ENCODE measurements at places on chromosomes 5 and 9.

- no peak for DNase-seq
Observed at GRCh38 chr9:91431485-91431884, 7.9 kb upstream of the NFIL3 start.

DNA sequence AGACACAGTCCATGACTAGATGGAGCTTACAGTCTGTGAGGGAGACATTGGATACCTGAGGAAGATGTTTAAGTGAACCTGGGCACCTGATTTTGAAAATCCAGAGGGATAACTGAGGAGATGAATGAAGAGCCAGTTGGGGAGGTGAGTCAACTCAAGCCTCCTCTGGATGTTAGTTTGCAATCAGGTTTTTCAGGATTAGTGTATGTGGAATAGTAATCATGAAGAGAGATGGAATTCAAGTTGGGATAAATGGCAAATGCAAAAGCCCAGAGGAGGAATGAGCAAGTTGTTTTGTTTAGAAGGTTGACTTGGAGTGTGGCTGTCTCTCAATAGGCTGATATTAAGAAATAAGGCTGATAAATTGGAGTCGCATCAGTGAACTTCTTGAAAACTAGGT is 28.9 kb downstream of the PRDM6 start:
- DNase-seq = no peak

DNA sequence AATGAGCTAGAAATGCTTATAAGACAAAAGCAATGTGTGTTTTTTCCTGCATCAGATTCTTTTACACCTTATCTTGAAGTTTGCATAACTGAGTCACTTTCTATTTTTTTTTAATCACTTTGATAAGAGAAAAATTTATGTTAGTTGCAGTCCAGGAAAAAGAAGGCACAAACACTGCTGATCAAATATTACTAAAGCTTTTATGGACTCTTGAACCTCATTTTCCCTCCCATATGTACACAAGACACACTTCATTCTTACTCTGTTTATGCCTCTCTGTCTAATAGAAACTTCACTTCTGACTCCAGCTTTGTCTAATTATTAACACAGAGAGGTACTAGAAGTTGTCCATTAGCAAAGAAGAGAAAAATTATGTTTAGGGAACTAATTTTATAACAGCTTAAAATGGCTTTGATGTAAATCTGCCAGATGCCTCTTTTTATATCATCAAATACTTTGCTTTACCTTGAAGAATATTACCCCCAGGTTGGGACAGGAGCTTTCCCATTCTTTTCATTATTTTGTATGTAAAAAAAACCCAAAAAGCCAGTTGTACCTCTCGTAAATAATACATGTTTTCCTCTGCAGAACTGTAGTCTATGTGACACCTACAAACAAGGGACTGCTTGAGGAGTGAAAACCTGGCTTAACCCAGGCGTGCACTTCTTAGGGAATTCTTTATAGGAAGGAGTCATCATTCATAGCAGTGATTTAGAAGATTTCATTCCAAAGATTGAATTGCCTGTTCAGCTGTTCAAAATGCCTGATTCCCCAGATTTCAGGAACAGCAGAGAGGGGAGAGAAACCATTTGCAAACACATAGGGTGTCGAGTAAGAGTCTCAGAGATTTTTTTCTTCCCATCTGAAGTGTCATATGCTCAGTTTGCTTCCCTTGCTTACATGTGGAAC is 72.6 kb downstream of the DAPK1 start:
- no peak for DNase-seq

- no peak for DNase-seq
Observed at GRCh38 chr9:8649160-8649559, 849.6 kb upstream of the DMAC1 start.

DNA sequence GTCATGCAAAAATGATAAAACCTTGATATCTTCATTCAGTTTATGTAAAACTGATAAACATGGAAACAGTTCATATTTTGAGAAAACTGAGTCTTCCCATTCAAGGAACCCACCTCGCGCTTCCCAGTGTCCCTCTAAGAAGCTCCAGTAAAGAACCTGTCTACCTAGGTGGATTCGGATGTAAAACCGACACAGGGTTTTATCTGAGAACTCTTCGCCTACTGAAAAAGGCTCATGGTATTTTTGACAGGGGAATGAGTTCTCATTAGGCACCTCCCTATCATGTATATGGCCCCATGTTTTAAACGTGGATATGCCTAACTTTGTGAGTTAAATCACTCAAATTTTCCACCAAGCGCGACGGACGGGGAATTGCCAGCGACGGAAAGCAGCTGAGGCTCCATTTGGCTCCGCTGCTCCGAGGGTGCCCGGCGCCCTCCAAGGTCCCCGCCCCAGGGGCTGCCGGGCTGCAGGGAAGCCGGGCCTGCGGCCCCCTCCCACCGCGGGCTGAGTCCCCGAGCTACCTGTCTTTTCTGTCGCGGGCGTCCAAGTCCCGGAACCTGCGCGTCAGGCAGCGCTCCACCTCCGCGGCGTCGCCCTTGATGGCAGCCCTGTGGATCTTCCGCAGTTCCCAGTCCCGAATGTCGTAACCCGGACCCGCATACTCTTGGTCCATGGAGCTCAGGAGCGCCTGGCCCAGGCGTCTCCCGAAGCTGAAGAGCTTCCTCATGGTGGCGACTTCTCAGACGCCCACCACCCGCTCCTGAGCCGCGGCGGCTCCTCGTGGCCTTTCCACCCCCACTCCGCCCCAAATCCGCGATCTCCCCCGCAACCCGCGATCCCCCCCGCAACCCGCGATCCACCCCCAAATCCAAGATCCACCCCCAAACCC is 594 bp downstream of the ANKRD18A start:
- DNase-seq = peak; percentile 29

DNA sequence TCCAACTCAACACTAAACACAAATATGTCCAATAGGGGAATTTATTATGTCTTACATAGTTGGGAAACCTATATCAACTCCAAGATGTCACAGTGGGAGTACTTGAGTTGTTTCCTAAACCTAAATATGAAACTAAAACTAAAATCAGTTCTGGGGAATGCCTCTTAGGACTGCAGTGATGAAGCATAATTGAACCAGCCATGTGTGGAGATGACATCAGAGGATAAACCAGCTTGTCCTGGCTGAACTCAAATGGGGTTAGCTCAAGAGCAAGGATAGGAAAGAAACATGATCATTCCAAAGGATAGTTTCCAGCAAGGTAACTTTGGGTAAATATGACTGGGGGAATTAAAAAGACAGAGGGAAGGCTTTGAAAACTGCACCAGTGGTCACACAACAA is 88.9 kb upstream of the PLPPR1 start:
- DNase-seq = no peak

- no peak for DNase-seq
Observed at GRCh38 chr9:128323212-128323730, 632 bp downstream of the COQ4 start.

GRCh38 chr5:179322071-179323025 is 22.9 kb downstream of the ADAMTS2 start:
- no peak for DNase-seq

GRCh38 chr5:83494087-83494620 is 22.6 kb downstream of the VCAN start:
- no peak for DNase-seq

DNA sequence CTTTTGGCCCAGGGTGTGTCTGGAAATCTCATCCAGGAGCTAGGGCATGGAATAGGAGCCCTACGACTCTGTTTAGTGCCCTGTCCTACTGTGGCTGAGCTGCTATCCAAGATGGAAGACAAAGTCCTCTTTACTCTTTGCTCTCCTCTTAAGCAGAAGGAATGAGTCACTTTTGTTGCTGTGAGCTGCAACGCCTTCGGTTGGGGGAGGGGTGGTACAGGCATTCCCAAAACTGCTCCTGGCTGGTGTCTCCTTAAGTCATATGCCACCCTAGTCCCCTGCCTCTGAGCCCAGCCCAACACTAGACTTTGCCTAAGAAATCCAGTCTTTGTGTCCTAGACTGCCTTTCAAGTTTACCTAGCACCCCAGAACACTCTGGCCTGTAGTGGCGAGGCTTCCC is 99.9 kb downstream of the PRR16 start:
- no peak for DNase-seq

DNA sequence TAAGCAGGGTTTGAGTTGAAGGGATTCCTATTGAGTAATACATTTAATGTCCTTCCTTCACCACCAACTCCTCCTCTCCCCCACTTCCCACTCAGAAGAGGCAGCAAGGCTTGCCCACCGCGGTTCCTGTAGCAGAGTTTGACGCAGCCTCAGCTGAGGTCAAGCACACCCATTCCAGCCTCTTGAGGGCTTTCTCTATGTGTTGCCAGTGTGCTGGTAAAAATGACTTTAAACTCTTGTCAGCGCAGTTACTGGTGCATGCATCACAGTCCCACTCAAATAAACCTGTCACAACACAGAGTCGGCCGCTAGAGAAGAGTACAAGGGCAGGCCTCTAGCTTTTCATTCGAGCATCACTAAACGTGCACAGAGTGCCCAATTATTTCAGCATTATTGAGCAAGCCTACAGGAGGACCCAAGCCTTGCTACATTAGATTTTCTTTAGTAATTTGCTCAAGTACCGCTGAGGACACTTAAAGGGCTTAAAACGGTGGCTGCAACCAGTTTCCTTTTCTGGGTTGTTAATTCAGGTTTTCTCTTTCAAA is 79.6 kb downstream of the TLE4 start:
- DNase-seq = no peak

- no peak for DNase-seq
Observed at GRCh38 chr5:111142932-111143331, 50.8 kb downstream of the WDR36 start.

DNA sequence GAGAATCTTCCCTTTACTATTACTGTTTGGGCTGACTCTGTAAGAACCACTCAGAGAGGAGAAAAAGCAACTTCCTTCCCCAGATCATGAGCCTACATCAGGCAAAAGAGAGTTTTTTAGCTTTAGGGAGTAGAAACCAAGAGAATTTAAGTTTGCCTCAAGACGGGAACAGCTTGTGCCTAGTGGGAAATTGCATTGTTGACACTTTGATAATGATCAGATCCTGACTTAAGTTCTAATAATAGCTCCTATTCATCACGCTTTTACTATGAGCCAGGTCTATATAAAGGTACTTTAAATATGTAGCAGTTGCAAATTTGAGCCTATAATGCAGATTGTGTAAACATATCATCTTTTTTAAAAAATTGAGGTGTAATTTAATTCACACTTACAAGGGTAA is 298.2 kb downstream of the MAN2A1 start:
- no peak for DNase-seq

DNA sequence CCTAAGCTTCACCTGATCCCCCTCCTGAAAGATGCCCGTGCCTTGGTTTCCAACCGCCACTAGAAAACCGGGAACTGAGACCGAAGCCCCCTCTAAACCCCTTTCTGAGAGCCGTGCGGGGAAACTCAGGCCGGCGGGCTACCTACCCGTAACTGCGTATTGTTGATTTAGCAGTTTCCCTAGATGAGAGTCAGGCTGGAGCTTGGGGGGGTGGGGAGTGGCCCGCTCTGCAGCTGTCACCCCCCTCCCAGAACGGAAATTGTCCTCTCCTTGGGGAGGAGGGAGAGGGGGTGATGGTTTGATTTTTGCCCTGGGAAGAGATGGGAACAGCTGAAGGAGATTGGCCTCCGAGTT is 2.5 kb downstream of the CXXC5 start:
- DNase-seq = no peak

- no peak for DNase-seq
Observed at GRCh38 chr5:103243665-103244064, 14.9 kb upstream of the MACIR start.

DNA sequence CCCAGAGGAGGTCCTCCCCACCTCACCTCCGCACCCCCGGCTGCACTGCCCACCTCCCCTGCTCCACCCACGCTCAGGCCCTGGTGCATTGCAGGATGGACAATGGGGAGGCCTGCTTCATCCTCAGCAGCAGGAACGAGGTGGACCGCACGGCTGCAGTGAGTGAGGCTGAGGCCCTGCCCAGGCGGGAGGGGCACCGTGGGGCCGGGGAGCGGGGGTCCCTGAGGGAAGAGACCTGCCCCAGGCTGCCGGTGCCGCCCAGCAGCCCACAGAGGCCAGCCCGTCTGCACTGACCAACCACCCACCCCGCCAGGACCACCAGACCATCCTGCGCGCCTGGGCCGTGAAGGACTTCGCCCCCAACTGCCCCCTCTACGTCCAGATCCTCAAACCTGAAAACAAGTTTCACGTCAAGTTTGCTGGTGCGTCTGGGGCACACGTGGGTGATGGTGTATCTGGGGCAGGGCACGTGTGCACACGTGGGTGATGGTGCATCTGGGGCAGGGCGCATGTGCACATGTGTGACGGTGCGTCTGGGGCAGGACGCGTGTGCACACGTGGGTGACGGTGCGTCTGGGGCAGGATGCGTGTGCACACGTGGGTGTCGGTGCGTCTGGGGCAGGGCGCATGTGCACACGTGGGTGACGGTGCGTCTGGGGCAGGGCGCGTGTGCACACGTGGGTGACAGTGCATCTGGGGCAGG is 66.7 kb downstream of the KCNT1 start:
- no peak for DNase-seq

DNA sequence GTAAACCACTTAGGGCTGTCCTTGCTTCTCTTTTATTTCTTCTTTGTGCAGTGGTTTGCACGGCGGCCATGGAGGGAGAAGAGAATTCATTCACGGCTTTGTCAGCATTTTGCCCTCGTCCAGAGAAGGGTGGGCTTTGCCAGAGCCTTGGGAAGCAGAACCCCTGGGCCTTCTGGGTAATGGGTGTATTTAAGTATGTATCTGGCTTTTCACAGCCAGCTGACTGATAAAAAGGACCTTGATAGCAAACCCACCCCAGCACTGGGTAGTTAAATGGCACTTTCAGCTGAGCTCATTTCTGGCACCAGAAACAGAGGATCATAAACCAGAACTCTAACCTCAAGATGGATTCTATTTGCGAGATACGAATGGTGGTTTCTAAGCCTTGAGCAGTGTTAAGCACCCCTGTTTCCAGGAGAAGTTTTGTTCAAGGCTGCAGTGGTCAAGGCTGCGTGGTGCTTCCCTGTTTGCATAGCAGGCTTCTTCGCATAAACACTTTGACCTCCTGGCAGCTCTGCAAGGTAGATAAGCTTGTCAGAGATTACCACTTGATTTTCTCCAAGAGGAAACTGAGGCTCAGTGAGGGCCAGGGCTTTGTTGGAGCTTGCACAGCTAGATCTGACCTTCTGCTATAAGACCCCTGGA is 441.6 kb upstream of the KLF4 start:
- DNase-seq = no peak

DNA sequence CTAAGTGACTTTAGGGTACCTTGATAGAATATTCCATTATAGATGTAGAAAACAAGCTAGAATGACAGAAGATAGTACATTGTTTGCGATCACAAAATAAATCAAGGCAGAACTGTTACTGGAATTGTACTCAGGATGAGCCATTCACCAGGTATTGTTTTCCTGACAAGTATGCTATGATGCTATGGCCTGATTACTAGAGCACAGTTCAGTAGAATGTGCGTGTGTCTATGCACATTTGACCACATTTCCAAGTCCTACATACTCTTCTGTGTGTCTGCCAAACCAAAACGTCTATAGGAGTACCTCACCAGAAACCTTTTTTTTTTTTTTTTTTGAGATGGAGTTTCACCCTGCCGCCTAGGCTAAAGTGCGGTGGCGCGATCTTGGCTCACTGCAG is 43.3 kb upstream of the CDC42SE2 start:
- DNase-seq = no peak

GRCh38 chr5:113215401-113216060 is 219.3 kb downstream of the TSSK1B start:
- no peak for DNase-seq

GRCh38 chr5:136033848-136034247 is 5.1 kb downstream of the TGFBI start:
- DNase-seq = no peak

Data from CD4-positive, alpha-beta T cell treated with Interleukin-21 for 1 hour (primary cell).